ENCODE measurements at places on chromosomes 1 and 21.

- DNase-seq, result no peak
Measured at GRCh38 chr1:240366636-240367035, 245.3 kb downstream of the GREM2 start.

- no peak for DNase-seq
Measured at GRCh38 chr1:11294951-11295350, 22.0 kb downstream of the UBIAD1 start.

DNA sequence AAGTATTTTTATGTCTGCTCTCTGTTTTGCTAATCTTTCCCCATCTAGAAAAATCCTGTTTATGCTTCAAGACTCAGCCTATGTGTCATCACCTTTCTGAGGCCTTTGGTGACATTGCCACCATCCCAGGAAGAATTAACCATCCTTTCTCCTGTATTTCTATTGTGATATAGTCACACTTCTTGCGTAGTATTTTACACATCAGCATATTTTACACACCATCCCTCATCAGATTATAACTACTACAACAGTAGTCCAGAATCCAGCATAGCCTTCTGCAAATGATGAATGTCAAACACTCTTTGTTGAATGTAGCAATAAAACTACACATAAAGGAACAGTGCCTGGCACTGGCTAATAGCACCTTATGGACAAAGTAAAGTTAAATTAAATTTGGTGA is 275.3 kb upstream of the C1orf87 start:
- DNase-seq, result no peak

- no peak for DNase-seq
Measured at GRCh38 chr1:230994860-230995259, 16.0 kb downstream of the ARV1 start.

- DNase-seq, result no peak
Measured at GRCh38 chr1:236141447-236142252, 689 bp upstream of the GPR137B start.

DNA sequence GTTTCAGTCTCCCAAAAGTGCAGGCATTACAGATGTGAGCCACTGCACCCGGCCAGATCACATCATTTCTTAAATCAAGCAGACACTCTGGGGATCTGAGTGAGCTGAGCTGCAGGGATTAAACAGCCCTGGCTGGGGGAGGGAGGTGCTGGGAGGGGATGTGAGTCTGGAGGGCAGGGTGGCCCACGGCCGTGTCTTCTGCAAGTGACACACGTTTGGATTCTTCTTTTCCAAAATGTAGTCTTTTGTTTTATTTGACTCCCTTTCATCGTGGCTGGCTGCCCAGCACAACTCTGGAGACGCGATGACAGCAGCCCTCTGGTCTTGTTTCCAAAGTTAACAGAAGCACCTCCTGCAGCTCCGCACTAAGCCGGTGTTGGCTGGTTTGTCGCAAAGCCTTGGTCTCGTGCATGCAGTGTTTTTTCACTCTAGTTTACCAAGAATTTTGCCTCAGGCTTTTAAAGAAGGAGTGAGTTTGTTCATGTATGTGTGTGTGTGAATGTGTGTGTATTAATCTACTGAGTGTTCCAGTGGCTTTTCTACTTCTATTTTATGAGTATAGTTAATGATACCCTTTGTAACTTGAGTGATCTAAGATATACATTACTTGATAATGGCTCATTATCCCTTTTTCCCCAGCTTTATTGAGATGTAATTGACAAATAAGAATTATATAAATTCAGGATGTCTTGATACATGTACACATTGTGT is 2.8 kb upstream of the KRTAP10-5 start:
- no peak for DNase-seq

DNA sequence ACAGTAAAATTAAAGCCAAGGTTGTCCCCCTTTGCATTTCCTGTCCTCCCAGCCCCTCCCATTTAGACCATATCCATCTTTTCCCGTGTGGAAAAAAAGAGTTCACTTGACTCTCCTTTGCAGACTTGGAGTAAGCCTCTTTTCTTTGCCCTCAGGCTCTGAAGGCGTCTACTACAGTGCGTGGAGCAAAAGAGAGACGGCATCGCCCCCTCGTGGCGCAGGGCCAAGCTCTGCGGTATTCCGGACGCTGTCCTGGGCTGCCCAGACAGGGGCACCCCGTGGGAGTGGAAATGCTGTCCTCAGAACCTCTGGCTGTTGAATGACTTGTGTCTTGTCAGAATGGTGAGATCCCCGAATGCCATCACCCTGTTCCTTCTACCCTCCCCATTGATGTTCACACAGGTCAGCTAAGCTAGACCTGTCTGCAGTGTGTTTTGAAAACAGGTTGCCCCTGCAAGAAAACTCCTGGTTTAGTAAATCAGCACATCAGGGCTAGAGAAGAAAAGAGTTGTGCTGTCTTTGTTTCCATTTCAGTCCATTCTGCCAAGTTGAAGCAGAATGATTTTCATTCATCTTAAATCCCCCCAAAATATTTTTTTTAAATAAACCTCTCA is 12.3 kb upstream of the GJA8 start:
- peak; percentile 75 for DNase-seq

GRCh38 chr1:234925440-234926263 is 203.0 kb downstream of the TOMM20 start:
- DNase-seq, result no peak

DNA sequence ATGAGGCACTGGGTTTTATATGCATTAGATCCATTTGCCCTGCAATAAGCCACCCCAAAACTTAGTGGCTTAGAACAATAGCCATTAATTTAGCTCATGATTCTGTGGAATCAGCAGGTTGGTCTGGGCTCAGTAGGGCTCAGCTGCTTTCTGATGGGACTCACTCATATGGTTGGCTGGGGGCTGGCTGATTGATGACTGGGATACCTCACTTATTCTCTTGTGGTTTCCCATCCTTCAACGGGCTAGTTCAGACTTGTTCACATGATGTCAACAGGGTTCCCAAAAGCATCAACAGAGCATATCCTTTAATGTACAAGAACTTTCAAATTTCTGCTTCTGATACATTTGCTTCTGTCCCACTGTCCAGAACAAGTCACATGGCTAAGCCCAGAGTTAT is 43.2 kb downstream of the DNM3 start:
- DNase-seq, result no peak

DNA sequence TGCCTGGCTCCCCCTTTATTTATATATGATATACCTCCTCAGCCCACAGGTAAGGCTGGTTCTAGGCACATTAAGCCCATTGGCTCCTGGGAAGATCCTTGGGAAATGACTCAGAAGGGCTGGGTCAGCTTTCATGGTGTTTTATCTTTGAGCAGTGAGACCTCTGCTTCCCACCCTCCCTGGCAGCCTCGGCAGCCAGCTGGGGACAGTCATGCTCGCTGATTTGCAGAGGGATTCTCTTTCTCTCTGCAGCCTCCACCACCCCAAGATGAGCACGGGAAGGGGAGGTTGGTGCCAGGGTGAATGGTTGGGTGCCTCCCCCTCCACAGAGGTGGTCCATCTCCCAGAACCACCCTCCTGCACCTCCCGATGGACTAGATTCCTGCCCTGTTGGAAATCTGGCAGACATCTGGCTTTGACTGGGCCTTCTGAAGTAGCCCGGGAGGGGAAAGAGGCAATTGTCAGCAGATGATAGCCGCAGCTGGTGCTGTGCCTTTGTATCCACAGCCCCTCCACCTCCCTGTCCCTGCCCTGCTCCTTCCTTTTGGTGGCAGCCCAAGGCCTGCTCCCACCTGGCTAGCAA is 24.6 kb downstream of the IER5 start:
- DNase-seq, result peak; percentile 82

- no peak for DNase-seq
Measured at GRCh38 chr21:44728716-44729115, 17.3 kb upstream of the TSPEAR start.

DNA sequence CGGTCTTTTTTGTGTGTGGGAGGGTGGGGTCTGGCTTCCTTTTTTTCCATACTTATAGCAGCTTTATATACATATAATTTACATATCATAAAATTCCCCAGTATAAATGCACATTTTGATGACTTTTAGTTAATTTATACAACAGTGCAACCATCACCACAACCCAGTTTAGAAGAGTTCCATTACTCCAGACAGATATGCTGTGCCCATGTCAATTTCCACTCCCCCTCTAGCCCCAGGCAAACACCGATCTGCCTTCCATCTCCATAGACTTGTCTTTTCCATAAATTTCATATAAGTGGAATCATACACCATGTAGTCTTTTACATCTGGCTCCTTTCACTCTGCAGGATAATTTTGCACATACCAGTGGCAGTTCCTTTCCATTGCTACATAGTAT is 139.2 kb upstream of the SYT6 start:
- DNase-seq, result no peak

DNA sequence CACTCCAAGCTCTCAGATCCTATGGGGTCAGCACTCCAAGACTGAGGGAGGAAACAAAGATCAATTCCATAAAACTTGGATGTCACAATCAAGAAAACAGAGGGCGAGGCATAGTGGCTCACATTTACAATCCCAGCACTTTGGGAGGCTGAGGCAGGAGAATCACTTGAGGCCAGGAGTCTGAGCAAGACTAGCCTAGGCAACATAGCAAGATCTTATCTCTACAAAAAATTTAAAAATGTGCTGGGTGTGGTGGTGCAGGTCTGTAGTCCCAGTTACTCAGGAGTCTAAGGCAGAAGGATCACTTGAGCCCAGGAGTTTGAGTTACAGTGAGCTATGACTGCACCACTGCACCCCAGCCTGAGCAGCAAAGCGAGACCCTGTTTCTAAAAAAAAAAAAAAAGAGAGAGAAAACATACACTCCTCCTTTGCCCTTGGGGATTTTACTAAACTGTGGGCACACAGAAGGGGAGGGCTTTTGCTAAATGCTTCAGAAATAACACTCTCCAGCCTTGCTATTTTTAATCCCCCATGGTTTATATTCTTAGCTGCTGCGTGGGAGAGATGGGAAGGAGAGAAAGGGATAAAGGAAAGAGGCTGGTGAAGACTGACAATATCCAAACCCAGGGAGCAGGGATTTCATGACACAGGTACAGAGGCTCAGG is 18.1 kb downstream of the ARHGEF2 start:
- DNase-seq, result no peak

- DNase-seq, result no peak
Measured at GRCh38 chr1:44620072-44620471, 54.2 kb downstream of the TMEM53 start.

DNA sequence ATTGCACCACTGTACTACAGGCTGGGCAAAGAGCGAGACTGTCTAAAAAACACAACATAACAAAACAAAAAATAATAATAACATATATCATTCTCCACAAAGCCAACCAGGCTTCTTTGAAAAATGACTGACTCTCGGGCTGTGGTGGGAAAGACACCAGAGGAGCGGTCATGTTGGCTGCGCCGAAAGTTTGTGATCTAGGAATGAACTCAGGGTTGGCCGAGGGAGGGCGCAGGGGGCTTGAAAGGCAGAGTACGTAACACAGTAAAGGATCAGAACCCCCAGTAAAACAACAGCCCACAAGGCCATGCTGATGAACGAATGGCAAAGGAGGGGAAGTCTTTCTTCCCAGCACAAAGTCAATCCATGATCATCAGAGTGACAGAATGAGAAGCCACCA is 4.7 kb downstream of the SLC35E2B start:
- DNase-seq, result peak; percentile 19

DNA sequence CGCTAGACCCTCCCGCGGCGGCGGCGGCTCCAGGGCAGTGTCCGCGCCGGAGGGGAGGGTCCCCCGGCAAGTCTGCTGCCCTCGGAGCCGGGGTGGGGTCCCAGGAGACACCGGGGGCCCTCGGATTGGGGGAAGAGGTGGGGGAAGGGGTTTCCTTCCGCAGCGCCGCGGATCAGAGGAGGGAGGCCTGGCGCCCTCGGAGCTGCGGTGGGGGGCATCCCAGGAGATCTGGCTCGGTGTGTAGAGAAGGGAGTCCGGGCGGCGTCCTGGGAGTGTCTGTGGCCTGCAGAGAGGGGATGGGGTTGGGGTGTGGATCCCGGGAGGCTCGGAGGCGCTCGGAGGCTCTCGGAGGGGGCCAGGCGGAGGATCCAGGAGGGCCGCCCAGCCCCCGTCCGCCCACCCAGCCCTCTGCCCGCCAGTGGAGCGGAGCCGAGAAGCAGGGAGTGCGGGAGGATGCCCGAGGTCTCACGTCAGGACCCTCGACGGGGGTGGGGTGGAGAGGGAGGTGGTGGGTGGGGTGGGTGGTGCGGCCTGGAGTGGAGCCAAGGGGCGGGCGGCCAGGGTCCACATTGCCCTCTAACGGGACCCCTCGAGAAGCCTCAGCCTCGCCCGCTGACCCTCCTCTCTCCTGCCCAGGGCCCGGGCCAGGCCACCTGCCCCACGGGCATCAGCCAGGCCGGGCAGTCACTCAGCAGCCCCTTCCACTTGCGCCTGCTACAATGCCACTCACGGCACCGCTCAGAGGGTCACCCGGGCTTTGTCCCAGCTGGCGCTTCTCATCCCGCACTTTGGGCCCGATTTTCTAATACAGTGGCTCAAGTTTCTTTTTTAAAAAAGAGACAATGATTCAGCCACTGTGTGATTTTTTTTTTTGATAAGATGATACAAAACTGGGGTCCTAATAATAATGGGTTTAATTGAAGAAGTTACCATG is 60.2 kb upstream of the ARHGEF16 start:
- DNase-seq, result no peak

- no peak for DNase-seq
Measured at GRCh38 chr1:240070188-240070587, 21.5 kb upstream of the FMN2 start.

DNA sequence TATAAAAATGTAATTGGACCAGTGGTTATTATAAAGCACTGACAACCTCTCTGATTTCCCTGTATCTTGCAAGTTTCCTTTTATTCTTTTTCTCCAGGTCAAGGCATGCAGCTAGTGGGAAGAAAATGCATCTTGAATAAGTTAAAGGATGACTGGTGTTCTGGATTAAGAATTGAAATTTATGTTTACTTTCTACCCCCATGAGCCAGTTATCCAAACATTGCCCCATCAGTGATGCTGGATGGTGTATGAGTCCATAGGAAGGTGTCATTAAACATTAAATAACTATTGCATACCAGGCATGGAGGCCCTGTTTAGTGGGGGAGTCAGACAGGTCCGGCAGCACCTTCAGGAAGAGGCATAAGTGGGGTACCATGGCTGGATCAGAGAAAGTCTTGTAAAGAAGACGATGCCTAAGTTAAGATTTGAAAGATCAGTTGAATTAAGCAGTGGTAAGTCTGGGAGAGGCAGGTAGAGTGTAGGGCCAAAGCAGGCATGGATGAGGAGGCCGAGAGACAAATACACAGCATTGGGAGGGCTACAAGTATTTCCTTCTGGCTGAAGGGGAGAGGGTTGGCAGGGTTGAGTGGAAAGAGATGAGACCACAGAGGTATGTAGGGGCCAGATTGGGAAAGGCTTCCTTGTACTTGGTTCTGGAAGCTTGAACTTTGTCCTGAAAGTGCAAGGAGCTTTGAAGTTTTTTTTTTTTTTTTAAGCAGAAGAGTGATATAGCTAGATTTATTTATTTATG is 5.7 kb downstream of the SZRD1 start:
- no peak for DNase-seq

GRCh38 chr1:3858231-3858981 is 1.1 kb downstream of the DFFB start:
- DNase-seq, result no peak

DNA sequence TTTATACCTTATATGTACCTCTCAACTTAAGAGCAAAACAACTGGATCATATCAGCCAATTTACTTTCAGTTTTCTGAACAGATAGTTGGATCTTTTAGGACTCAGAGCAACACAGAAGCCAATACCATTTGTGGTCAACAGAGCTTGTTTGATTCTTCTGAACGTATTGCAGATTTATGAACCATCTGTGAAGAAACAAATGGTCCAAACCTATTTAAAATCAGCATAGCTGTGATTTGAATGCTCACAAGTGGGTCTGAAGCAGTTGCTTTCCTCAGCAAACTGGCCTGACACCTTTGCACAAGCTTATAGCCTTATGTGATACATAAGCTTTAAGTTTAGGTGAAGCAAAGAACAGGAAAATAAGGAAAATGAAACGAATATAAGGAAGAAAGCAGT is 147.6 kb downstream of the LRRIQ3 start:
- no peak for DNase-seq
